NB4 (cell line): ENCODE measurements at places on chromosomes 11 and 22.

- no peak for DNase-seq
Observed at GRCh38 chr22:35344956-35345690, 35.8 kb upstream of the HMOX1 start.

- no peak for DNase-seq
Observed at GRCh38 chr22:27676545-27677213, 124.9 kb downstream of the MN1 start.

- no peak for DNase-seq
Observed at GRCh38 chr11:130634961-130635473, 186.6 kb downstream of the ADAMTS15 start.

- no peak for DNase-seq
Observed at GRCh38 chr11:2410616-2411015, 10.1 kb downstream of the TSSC4 start.

- DNase-seq = no peak
Observed at GRCh38 chr22:24209687-24210086, 28.4 kb downstream of the SUSD2 start.

GRCh38 chr11:1500466-1501420 is 14.2 kb upstream of the MOB2 start:
- no peak for DNase-seq

GRCh38 chr22:35761037-35761436 is 43.4 kb downstream of the APOL5 start:
- peak; percentile 11 for DNase-seq

DNA sequence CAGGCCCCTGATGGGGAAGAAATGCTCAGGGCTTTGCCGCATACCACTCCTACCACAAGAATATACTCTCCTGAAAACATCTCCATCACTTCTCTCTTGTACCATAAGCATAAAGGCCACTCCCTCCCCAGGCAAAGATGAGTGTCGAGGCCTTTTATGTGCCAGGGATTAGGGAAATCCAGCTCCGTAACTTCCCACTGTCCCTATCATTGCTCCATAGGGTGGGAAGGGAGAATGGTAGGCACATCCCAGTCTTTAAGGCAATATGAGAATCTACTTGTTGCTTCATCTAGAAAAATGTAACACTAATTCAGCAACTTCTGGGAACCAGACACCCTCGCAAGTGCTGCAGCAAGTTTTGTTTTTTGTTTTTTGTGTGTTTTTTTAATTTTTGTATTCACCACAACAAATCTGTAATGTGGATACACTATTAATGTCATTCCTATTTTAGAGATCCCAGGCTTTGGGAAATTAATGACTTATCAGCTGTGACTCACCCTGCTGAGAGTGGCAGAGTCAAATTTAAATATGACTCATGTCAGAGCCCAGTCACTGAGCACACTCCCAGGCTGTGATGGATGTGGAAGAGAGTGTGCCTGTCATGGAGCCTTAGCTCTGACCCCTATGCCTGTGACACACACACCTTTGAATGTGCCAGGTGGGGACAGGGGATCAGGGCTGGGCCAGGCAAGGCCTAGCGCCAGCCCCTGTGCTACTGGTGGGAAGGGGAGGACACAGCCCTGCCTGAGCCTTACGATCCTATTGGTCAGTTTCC is 23.4 kb downstream of the PANX1 start:
- peak; percentile 46 for DNase-seq

DNA sequence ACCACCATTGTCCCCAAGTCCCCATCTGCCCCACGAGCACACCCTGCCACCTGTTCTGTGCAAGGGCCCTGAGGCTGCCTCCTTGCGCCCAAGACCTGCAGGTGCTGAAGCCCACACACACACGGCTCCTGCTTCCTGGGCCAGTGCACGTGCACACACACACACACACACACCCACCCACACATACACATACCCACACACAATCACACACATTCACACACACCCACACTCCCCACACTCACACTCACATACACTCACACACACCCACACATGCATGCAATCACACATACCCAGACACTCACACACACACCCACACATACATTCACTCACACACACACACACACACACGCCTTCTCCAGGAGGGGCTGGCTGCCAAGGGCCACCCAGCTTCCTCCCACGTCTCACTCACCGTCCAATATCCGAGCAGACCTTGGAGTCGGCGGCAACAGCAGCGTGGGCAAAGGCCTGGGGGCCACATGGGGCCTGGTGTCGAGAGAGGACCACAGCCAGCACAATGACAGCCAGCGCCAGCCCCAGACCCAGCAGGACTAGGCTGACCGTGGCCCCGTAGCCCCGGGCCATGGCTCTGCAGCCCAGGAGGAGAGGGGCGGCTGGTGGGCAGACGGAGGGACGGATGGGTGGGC is 616 bp downstream of the GGT5 start:
- DNase-seq = peak; percentile 55

DNA sequence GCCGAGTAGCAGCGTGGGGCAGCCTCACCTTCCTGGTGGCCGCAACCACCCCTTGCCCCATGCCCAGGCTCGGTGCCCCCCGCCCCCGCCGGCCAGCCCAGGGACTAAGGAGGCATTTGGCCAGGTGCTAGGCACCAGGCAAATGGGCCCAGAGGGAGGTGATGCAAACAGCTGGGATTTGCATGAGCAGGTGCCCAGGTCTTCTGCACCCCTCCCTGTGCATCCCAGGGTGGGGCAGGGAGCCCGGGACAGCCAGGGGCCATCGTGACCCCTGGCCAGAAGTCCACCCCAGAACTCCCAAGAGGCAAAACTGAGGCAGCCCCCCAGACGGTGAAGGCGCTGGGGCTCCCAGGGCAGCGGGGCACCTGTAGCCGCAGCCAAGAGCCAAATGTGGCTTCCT is 18.1 kb downstream of the TRPM5 start:
- no peak for DNase-seq

GRCh38 chr22:48636746-48637145 is 1190.9 kb downstream of the BRD1 start:
- no peak for DNase-seq

DNA sequence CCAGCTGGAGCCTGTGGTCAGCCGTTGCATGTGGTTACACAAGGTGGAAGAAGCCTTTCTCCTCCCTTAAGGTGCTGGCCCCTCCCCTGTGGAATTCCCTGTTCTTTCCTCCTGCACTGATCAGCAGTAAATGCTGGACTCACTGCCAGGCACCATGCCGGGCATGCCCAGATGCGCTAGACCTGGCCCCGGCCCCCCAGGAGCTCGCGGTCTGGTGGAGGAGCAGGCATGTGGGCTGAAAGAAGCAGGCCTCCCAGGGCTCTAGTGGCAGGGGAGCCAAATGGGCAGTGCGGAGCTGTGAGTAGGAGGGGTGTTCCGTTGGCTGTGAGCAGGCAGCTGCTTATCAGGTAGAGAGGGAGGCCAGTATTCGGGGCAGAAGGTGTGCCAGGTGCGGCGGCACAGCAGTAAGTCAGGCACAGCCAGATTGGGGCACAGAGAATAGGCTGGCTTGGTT is 10.2 kb downstream of the DGKZ start:
- peak; percentile 86 for DNase-seq

GRCh38 chr11:1073261-1073724 is 1.4 kb upstream of the MUC2 start:
- DNase-seq = peak; percentile 32

- no peak for DNase-seq
Observed at GRCh38 chr11:112165049-112165448, 1.2 kb upstream of the IL18 start.

- DNase-seq = peak; percentile 47
Observed at GRCh38 chr11:1887451-1888346, 4.0 kb downstream of the PRR33 start.

GRCh38 chr22:37982938-37983859 is 1.2 kb downstream of the SOX10 start:
- DNase-seq = no peak

GRCh38 chr11:72525466-72525865 is 91.1 kb upstream of the CLPB start:
- peak; percentile 53 for DNase-seq

GRCh38 chr11:95485115-95485900 is 254.3 kb upstream of the SESN3 start:
- no peak for DNase-seq

GRCh38 chr11:113715273-113715672 is 9.2 kb upstream of the TMPRSS5 start:
- no peak for DNase-seq

- no peak for DNase-seq
Observed at GRCh38 chr11:68688881-68689280, 4.5 kb downstream of the GAL start.

- DNase-seq = no peak
Observed at GRCh38 chr11:48006301-48006992, 26.1 kb downstream of the PTPRJ start.
